ENCODE measurements at places on chromosomes 2 and 18.

- DNase-seq, result no peak
These were observed 47.3 kb upstream of the MGAT5 start for GRCh38 chr2:134206573-134206972.

- no peak for DNase-seq
These were observed 843.8 kb upstream of the LRRTM1 start for GRCh38 chr2:81148323-81148722.

GRCh38 chr18:40066368-40066767 lies 1888.7 kb upstream of the PIK3C3 start:
- no peak for DNase-seq

DNA sequence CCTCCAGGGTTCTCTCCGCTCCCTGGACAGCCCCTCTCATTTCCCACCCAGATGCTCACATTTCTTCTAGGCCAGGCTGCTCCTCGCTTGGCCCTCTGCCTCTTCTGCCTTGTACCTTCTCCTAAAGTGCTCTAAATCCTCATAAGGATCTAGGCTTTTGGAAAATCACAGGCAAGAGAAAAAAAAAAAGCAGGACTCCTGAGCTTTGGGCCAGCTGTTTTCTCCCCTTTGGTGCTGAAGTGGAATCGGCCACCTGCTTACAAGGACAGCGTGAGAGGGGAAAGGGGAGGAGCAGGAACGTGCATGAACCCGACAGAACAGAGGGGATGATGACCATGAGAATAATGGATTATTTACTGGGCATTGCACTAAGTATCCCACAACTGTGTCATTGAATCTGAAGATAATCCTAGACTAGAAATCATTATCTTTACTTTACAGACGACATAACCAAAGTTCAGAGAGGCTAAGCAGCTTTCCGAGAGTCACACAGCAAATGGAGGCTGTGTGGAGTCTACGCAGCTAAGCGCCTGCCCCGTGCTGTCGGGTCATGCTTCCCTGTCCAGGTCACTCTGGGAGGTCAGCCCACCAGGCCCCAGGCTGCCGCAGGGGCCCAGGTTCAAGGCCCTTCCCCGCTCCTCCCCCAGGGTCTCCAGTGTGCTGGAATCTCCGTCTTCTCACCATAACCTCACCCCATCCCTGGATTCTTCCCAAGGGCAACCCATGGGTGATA lies 141.9 kb downstream of the PXDN start:
- DNase-seq, result no peak

DNA sequence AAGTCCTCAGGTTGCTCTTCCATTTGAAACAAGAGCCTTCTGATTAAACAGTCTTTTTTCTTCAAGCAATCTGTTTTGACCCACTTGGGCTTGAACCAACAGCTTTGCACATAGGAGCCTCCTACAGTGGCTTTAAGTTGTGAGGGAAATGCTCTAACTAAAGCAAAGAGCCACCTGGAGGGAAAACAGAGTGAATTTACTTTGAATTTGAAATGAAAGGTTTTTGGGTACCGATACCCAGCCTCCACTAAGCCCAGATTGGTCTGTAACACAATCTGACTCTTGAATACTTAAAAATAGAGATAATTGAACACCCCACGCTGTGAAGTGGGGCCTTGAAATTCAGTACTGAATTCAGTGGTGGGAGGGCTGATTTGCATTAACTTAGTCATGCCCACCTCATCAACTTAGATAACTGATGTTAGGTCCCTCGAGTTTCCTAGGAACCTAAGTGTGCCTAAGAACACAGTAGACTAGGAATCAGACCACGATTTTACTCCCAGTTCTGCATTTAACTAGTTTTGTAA lies 56.3 kb upstream of the ACVR1C start:
- DNase-seq, result no peak

All from stimulated activated CD4-positive, alpha-beta T cell treated with anti-CD3 and anti-CD28 coated beads, Interleukin-4, amount 100 ng/mL, for 1 hour (primary cell).